ENCODE measurements at places on chromosomes 11 and 22. TPM values are rescaled to one million over a fixed set of nuclear protein-coding genes. Genes with fewer than 3 reads are reported as not detected.

GRCh38 chr11:44574610-44575287 lies 9.3 kb downstream of the CD82 start:
- DNase-seq = no peak

GRCh38 chr11:60925868-60926267 lies 1.6 kb downstream of the TMEM132A start:
- DNase-seq = no peak

- DNase-seq = no peak
Observed at GRCh38 chr11:130655300-130655699, 206.9 kb downstream of the ADAMTS15 start.

- no peak for DNase-seq
Observed at GRCh38 chr11:69539416-69540117, 58.1 kb downstream of the LINC01488 start.

GRCh38 chr22:31102441-31103081 lies 4.8 kb downstream of the SELENOM start:
- no peak for DNase-seq

DNA sequence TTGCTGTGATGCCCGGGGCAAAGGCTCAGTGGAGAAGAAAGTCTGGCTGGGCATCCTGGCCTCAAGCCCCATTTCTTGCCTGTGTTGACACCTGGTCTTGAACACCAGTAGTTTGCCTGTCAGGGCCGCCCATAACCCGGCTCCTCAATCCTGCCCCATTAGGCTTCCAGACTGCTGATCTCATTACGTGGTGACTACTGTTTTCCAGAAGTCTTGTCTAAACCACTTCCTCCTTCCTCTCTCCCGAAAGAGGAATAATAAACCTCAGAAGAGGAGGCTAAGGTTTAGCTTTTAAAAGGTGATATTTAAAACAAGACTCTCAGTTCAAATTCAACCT lies 97.7 kb downstream of the CD44 start:
- DNase-seq = no peak

DNA sequence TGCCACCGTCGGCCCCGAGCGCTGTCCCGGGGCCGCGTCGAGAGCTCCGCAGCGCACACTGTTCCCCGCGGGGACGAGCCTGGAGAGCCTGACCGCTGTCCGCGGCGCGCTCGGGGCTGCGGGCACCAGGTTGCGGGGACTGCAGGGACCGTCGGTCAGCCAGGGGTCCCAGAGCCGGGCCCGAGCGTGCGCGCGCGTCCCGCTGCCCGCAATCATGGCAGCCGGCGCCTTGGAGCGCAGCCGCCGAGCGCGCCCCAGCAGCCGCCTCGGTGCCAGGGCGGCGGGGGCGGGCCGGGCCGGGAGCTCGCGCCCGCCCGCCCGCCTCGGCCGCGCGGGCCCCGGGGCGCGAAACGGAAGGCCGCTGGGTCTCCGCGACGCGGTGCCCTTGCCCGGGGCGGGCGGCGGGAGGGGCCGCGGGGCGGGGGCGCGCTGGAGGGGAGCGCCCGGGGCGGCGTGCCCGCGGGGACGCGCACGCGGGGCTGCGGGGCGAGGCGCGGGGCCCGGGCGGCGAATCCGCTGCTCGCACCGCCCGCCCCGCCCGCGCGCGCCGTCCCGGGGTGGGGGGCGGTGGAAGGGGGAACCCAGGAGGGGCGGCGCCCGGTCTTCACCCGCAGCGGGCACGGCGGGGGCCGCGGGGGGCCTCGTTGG lies 79.4 kb upstream of the PPARA start:
- no peak for DNase-seq

GRCh38 chr11:2701230-2701629 lies 1.4 kb upstream of the KCNQ1OT1 start:
- DNase-seq = no peak

DNA sequence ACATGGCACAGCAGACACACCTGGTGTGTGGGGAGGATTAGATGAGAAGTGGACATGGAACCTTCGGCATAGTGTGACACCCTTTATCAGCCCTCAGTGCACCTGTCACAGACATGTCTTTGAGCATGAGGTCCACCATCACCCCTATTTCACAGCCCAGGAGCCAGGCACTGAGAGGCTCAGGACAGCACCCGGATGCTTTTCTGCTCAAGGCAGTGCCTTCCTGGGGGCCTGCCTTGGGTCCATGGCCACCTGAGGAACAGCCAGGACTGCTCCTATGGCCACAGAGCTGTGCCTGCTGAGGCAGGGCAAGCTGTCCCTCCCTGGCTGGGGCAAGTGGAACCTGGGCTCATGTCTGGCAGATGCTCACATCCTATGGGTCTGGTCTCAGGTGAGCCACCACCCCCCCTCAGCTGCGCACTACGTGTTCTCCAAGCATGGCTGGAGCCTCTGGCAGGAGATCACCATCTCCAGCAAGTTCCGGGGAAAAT lies 75.8 kb downstream of the MORC2 start:
- DNase-seq = no peak

DNA sequence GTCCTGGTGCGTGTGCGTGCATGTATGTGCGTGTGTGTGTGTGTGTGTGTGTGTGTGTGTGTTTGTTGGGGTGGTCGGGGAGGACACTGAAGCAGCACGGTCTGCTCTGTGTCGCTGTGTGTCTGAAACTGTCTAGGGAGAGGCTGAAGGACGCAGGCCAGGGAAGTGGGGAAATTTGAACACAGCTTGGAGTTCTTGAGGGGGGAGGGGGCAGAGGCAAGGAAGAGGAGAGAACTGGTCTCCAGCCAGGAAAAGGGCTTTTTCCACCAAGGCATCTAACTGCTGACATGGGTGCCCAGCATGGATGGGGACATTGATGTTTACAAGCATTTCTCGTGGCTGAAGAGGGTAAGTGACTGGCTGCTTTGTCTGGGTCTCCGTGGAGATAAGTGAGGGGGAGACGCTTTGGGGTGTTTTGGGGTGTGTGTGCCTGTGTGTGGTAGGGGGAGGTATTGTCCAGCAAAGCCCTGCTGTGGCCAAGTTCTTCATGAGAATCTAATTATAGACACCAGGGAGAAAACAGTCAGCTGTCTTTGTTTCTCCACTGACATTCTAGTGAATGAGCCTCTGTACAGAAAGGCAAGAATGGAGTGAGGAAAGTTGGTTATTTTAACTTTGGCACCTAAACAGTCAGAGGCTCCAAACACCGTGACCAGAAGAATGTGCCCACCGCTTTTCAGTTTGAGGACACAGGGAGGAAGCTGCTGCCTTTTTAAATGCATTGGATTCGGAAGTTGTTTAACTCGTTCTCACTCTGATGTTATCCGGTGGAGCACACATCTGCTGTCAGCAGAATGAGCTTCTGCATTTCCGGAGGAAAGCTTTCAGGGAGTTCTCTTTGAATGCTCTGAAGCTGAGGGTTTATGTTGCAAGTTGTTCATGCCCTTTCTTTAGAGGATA lies 63.7 kb downstream of the PPFIBP2 start:
- no peak for DNase-seq

DNA sequence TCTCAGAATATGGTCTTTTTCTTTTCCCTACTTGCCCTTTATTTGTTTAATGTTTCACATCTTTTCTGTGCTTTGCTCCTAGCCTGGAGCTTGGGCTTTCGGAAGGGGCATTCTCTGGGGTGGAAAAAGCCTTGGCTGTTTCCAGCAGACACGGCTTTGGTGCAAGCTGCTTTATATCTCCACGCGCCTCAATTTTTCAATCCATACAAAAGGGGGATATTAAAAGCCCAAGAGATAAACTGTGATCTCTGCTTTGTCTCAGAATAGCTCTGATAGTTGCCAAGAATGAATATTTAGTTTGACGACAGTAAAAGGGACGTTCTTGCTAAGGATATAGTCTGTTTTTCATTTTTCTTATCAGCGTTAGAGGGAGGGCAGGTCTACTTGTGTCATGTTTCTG lies 194.0 kb upstream of the KIRREL3 start:
- DNase-seq = no peak

Gene ATXN10
- 184 TPM for total RNA-seq

Gene MS4A6A
- total RNA-seq = not detected

Gene RNF121
- 69.6 TPM for total RNA-seq

All from Panc1 (cell line).